ENCODE measurements at places on chromosomes 2 and 18.

- no peak for DNase-seq
Measured at GRCh38 chr2:32884346-32884745, 62.4 kb upstream of the LTBP1 start.

DNA sequence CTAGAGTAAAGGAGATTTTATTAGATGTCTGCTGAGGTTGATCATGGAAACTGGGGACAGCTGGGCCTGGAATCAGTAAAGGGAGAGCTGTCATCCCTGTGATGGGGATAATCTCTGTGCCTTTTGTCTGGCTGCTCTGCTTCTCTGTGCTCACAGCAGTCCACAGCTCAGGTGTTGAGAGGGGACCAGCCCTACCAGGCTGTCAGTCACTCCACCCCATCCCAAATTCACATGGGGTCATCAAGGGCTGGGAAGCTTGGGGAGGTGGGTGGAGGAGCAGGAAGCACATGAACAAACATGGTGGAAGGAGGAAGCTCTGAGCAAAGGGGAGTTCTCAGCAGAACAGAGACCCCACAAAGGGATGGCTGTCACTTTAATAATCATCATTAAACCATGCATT lies 13.7 kb upstream of the LRRFIP1 start:
- DNase-seq: no peak

DNA sequence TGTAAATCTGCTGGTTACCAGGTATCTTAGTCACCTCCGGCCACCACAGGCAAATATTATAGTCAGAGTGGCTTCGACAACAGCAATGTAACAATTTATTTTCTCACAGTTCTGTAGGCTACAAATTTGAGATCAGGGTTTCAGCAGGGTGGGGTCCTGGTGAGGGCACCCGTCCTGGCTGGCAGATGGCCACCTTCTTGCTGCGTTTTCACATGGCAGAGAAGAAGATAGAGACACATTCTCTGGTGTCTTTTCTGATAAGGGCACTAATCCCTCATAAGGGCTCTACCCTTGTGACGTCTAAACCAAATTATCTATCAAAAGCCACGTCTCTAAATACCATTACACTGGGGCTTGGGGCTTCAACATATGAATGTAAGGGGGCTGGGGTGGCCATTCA lies 843.2 kb upstream of the FANCL start:
- DNase-seq: no peak

GRCh38 chr2:158748926-158749590 lies 46.1 kb upstream of the DAPL1 start:
- DNase-seq: no peak

GRCh38 chr2:235333076-235333475 lies 160.8 kb upstream of the AGAP1 start:
- DNase-seq: no peak

DNA sequence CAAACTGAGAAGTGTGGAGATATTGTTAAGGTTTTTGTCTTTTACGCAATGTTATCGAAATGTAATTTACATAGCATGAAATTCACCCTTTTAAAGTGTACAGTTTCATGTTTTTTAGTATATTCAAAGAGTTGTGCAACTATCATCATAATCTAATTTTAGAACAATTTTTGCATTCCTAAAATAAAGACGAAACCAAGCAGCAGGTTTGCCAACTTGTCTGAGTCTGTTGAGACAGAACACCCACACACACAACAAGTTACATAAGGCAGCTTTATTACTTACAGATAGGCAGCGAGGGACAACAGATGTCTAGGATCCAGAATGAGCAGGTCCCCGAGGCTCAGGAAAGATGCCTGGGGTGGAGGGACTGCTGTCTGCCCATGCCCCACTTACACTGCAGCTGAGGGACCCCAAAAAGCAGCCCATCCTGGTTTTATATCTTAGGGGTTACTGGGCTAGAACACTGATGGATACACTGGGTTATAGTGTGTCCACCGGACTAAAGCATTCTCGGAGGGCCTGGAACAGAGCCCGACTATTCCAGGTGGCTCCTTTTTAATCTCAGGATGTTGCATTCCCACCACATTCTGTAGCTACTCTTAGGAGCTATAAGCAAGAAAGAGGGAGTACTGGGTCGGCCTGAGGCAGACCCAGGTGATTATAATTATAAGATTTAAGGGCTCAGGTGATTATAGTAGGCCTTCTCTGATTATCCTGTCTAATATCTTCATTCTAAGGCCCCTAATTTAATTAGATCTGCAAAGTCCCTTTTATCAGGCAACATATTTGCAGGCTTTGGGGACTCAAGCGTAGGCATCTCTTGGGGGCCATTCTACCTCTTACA lies 150.2 kb upstream of the DOK6 start:
- DNase-seq: no peak

DNA sequence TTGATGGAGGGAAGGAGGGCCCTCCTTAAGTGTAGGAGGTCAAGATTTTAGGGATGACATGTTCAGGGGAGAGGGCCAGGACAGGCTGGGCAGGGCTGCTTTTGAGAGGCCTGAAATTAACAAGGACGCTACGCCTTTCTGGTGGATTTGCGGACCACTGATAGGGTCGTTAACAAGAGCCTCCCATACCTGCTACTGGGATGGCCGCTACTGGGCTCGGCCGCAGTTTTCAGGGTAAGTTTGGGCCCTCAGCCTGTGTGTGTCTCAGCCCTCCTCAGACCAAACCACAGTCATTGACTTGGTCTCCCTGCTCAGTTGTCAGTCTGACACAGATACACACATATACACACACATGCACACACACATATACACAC lies 180.9 kb downstream of the SMAD2 start:
- DNase-seq: no peak

DNA sequence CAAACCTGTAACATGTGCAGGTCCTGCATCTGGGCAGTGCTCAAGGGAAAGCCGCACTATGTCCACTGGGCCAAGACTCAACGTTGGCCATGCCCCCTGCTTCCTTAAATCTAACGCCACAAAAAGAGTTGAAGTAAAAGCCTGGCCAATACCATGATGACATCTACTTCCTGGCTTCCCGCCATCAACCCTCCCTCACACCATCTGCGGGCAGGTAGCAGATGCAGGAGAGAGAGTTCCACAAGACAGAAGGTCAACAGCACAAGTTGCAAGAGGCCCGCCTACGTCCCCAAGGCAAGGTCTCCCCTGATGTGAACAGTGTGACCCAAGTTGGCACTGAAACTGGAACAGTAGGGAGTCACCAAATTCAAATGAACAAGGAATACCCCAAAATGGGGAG lies 48.4 kb downstream of the ABCG8 start:
- DNase-seq: no peak

- DNase-seq: no peak
Measured at GRCh38 chr2:29317077-29317517, 201.9 kb downstream of the CLIP4 start.

GRCh38 chr2:238493880-238494572 lies 67.3 kb downstream of the ASB1 start:
- DNase-seq: no peak

DNA sequence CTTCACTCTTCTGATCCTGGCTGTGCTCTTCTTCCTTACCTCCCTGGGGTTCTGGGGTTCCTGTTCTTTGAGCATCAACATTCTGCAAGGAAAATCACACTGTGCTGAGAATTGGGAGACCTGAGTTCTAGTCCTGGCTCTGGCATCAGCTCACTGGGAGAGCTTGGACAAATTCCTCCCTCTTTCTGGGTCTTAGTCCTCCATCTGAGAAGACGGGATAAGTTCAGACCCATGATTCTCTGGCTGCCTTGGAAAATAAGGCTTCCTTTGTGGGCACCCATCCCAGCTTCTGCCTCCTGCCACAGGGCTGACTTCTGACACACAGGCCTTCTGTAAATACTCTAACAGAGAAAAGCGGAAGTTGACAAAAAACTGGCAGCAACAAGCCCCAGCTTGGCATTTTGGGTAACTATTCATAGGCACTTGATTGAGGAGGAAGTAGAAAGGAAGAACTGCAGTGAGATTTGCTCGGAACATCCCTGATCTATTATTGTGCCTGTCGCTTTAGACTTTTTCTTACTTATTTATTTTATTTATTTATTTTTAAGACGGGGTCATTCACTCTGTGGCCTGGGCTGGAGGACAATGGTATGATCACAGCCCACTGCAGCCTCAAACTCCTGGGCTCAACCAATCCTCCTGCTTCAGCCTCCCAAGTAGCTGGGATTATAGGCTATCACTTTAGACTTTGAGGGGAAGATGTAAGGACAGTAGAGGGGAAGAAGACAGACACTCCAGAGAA lies 7.9 kb downstream of the PCBP1 start:
- no peak for DNase-seq

DNA sequence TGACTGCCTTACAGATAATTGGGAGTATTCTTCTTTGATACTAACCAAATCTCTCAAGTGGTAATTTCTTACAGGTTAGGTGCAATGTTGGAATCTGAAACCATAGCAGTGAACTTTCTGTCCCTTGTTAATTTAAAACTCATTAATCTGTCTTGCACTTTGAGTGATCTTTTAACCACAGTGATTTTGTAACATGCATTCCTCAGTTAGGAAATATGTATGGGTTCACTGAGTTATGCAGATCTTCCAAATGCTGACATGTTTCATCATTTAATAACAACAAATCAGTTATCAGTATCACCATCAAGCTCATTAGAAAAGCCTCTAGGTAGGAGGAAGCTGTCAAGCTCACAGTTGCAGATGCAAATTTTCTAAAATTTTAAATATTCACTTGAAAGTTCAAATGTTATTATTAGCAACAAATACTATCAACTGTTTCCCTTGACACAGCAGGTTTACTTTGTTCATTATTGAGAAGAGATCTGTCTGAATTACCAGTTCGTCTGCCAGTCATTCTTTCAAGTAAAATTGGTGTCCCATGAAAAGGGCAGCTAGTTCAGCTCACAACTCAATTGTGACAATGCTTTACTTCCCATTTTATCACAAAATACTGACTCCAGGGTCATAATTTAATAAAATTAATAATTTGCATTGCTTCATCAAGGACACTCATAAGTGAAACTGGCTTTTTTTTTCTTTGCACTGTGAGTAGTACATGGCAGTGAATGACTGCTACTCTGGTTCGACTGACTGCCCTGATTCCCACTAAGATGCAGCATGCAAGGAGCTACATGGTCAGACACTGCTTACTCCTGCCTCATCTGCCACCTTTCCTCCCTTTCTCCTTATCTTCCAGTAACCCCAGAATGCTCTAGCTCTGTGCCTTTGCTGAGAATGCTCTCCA lies 31.6 kb downstream of the SUCLG1 start:
- DNase-seq: no peak

GRCh38 chr2:226286916-226287315 lies 512.7 kb downstream of the IRS1 start:
- DNase-seq: no peak

DNA sequence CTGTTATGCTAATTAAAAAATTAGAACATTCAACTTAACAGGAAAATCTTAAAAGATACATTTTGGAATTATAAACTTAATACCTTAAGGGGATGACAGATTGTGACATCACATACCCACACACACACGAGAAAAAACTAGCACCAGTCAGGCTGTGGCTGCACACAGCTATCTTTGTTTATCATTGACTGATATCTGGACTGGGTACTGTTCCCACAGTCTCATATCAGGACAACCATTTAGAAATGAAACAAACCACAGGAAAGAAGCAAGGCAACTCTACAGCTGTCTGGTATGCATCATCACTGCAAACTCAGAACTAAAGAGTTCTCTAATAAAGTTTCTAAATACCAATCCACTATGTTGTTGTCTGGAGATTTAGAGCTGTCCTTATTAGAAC lies 210.9 kb upstream of the SMAD7 start:
- DNase-seq: no peak

GRCh38 chr2:149313512-149313972 lies 16.8 kb upstream of the LYPD6 start:
- DNase-seq: peak; percentile 39

DNA sequence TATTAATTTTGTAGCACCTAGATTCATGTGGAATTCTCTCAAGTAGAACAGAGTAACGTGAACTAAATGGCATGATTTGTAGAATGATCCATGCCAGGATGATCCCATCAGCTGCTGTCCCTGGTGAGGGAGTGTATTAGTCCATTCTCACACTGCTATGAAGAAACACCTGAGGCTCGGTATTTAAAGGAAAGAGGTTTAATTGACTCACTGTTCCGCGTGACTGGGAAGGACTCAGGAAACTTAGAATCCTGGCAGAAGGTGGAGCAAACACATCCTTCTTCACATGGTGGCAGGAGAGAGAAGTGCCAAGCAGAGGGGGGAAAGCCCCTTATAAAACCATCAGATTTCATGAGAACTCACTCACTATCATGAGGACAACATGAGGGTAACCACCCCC lies 312.6 kb downstream of the PTPRM start:
- DNase-seq: no peak

- DNase-seq: no peak
Measured at GRCh38 chr2:30786923-30787685, 20.1 kb downstream of the CAPN13 start.

- no peak for DNase-seq
Measured at GRCh38 chr2:36710858-36711515, 14.5 kb downstream of the VIT start.

GRCh38 chr2:134462791-134463698 lies 209.2 kb downstream of the MGAT5 start:
- no peak for DNase-seq

- DNase-seq: no peak
Measured at GRCh38 chr18:1498216-1498615, 593.5 kb downstream of the ADCYAP1 start.

DNA sequence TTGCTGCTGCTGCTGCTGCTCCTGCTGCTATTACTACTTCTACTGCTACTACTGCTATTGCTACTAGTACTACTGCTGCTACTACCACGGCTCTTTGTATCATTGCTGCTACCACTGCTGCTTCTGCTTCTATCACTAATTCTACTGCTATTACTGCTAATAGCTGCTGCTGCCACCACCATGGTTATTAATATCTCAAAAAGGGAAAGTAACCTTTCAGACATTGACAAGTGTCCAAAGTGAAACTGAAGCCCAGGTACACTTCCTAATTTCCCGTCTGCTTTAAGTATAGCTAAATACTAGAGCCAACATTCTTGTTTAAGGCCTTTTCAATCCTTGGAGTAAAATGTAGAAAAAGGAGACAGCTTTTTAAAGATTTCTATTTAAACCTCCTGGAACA lies 45.4 kb upstream of the EHBP1 start:
- DNase-seq: no peak

DNA sequence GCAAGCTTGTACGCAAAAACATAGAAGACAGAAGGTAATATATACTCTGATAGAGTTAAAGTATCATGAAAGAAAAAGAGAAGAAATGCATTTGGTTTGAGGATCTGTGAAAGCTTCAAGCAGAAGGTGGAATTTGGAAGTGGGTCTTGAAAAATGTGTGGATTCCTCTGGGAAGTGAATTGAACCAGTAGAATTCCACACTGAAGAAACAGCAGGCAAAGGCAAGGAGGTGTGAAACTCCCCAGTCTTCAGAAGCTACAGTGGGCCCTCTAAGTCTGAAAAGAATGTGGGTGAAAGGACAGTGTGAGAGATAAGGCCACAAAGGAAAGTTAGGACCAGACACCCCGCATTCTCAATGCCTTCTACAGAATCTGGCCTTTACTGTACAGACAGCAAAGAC lies 25.6 kb downstream of the COBLL1 start:
- no peak for DNase-seq

GRCh38 chr2:203905656-203906055 lies 30.9 kb upstream of the ICOS start:
- no peak for DNase-seq

GRCh38 chr2:75553935-75554531 lies 6.7 kb downstream of the EVA1A start:
- DNase-seq: no peak
